ENCODE measurements at places on chromosomes 12 and 14.

DNA sequence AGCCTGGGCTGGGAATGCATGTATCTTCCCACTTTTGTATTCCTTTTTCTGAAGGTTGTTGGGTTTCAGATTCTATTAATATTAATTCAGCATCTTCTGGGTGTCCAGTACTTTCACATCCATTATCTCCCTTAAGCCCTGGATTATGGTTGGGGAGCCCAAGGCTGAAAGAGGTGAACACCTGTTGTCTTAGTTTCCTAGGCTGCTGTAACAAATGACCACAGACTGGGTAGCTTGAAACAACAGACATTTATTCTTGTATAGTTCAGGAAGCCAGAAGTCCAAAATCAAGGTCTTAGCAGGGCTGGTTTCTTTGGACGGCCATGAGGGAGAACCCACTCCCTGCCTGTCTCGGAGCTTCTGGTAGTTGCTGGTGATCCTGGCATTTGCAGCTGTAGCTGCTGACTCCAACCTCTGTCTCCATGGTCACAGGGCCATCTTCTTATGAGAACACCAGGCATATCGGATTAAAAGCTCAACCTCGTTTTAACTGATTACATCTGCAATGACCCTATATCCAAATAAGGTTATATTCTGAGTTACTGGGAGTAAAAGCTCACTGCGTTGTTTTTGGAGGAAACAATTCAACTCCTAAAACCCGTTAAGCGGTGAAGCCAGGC, 68.2 kb upstream of the CLMN start:
- no peak for DNase-seq

- no peak for DNase-seq
Measured at GRCh38 chr14:39015360-39015961, 87.6 kb downstream of the SEC23A start.

GRCh38 chr14:85437148-85437547, 92.8 kb upstream of the FLRT2 start:
- no peak for DNase-seq

DNA sequence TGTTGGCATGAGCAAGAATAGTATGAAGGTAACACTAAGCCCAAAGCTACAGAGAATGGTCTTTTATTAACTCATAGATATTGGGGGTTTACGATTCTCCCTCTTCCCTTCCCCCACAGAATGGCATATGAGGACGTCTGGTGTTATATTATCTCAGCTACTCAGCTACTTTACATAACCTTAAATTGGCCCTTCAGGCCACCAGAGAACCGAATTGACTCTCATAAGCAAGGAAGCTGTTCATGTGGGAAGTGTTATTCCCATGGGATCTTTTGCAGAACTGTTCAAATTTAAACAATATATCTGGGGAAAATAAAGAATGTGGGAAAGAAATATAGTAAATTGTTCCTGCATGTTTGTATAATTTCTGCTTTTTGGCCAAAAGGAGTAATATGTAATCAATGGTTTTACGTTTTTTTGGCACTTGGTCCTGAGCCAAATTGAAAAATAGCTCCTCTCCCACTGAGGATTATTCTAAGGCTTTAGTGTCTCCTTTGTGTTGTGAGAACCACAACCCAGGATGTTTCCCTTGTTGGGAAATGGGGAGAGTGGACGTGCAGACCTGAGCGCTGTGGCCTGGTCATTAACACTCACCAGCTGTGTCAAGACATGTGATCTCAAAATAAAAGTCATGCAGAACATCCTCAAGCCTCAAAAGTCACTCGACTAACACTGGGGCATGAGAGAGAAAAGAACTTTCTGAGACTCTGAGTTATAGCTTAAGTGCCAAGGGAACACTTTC, 31.8 kb upstream of the CMAS start:
- no peak for DNase-seq

DNA sequence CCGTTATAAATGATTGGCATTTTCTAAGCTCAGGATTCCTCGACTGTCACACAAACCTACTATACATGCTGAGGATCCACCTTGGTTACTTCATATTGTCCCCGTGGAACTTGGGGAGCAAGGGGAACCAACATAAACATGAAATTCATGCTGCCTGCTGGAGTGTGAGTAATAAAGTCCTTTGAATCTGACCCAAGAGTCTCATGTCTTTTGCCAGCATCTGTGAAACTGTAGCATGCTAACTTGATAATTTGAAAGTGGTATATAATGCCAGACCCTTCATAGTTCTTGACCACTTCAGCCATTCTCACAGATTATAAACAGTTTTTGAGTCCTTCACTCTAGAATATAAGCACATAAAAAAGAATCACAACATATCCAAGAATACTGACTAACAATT, 17.1 kb downstream of the SLC35F4 start:
- DNase-seq = no peak

DNA sequence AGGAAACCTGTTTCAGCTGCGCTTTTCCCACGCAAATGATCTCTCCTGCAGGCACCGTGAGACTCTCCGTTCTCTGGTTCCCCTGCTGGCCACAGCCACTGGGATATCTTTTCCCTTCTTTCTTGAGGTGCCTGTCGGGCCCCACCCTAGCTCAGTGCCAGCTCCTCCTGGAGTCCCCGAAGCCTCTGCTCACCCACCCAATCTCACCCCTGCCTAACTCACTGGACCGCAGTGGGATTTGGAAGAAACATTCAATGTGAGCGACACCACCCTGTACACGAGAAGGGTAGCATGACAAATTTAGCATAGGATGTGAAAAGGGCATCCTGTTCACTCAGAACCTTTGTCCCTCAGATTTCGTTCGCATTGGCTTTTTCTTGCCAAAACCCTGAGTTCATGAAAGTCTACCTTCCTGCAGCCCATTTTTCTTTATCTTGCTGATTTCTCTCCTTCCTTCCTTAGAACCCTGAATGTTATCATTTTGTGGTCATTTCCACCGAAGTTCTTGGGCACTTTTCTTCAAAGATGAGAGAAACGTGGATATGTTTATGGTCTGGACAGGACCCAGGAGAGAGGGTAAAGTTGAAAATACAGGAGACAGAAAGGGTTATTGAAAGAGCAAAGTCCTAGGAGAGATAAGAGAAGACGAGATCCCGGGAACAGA, 63.6 kb upstream of the ELK3 start:
- no peak for DNase-seq

DNA sequence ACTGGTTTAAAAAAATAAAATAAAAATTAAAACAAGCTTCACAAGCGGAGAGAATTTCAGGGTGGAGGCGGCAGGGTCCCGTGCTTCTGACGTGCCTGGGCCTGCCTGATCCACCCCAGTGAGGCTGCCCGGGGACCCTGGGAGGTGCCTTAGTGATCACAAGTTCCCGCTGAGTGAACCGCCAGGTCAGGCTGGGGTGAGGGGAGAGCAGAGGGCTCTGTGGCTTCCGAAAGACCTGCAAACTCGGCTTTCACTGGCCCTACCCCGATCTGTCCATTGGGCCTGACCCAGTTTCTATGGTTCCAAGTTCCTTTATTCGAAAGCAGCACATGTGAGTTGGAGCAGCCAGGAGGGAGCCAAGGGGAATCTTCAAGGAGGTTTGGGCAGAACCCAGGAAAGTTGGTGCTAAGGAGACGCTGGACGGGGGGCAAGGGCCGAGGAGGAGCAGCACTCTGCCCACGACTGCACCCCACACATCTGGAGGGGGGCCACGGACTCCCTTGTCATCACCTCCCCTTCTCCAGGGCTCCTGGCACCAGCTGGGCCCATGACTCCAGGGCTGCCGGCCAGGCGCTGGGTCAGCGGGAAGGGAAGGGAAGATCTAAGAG, 12.9 kb downstream of the MMP14 start:
- no peak for DNase-seq
